ENCODE measurements at places on chromosomes 3 and 15. TPM values are rescaled to one million over a fixed set of nuclear protein-coding genes. Genes with fewer than 3 reads are reported as not detected.

Gene GOLGA8M
- polyA plus RNA-seq, result 2.4 TPM

Gene GOLGA8G
- not detected for polyA plus RNA-seq

Gene HCLS1
- 7.3 TPM for polyA plus RNA-seq

Gene RYR3
- polyA plus RNA-seq, result 7.1 TPM

Gene CPOX
- 24.5 TPM for polyA plus RNA-seq

Gene AP4E1
- polyA plus RNA-seq, result 10.8 TPM

Gene SLC22A13
- polyA plus RNA-seq, result 1.6 TPM

Gene ABI3BP
- polyA plus RNA-seq, result 23.9 TPM

Gene CILP
- polyA plus RNA-seq, result 3.5 TPM
